ENCODE measurements at places on chromosomes 3 and 15. TPM values are rescaled to one million over a fixed set of nuclear protein-coding genes. Genes with fewer than 3 reads are reported as not detected.

DNA sequence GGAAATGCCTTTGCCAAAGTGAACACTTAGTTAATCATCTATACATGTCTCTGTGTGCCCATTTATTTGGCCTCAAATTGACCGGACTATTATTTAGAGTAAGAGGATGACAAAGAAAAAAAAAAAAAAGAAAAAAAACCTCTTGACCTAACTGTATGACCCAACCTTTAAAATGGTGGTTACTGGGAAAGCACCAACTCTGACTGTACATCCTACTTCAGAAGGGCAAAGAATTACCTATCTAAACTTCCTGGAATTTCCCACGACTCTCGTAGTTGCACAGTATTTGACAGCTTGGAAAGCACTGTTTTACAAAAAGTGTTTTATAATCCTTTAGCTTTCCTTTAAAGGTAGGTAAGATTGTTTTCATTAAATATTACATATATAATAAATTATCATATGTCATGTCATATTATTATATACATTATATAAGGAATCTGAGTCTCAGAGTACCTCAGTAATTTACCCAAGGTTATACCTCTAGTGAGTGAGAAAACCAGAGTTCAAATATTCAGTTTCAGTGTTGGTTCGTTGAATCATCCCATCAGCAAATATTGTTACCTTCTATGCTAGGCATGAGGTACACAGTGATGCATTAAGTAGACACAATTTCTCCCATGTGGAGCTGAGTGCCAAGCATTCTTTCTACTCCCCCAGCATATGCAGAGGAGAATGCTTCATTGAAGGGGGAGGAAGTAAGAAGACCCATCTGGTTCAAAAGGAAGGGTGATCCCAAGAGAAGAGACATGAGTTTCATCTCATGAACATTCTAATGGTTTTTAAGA, 5.0 kb downstream of the BCL2A1 start:
- peaks cover 30% of the 10 kb centered on the region for H3K4me1 ChIP-seq
- peak overlapping the region; percentile 21 for H3K4me3 ChIP-seq
- H3K27ac ChIP-seq, result peak overlapping the region; percentile 93
- peak; percentile 73 for DNase-seq
- no peaks in the 10 kb centered on the region for H3K36me3 ChIP-seq

GRCh38 chr3:134356411-134357040, 17.7 kb downstream of the AMOTL2 start:
- peaks cover 65% of the 10 kb centered on the region for H3K36me3 ChIP-seq
- no peak overlapping the region for H3K4me3 ChIP-seq
- H3K4me1 ChIP-seq, result peaks cover 56% of the 10 kb centered on the region
- no peak for DNase-seq
- H3K27me3 ChIP-seq, result no peaks in the 10 kb centered on the region

- peaks cover 5% of the 10 kb centered on the region for H3K4me1 ChIP-seq
- DNase-seq, result no peak
- H3K4me3 ChIP-seq, result no peak overlapping the region
- no peaks in the 10 kb centered on the region for H3K36me3 ChIP-seq
Observed at GRCh38 chr3:9121366-9122001, 128.0 kb downstream of the SRGAP3 start.

- H3K4me1 ChIP-seq, result peaks cover 35% of the 10 kb centered on the region
- H3K27me3 ChIP-seq, result no peaks in the 10 kb centered on the region
- peak overlapping the region; percentile 8 for H3K4me3 ChIP-seq
- H3K36me3 ChIP-seq, result no peaks in the 10 kb centered on the region
Observed at GRCh38 chr3:45199837-45200648, 26.0 kb downstream of the TMEM158 start.

Gene RAD51
- total RNA-seq, result 17.3 TPM

GRCh38 chr15:99407716-99408115, 156.4 kb downstream of the LRRC28 start:
- no peaks in the 10 kb centered on the region for H3K36me3 ChIP-seq
- H3K4me1 ChIP-seq, result peaks cover 15% of the 10 kb centered on the region
- H3K27me3 ChIP-seq, result no peaks in the 10 kb centered on the region
- DNase-seq, result no peak
- no peak overlapping the region for H3K4me3 ChIP-seq

DNA sequence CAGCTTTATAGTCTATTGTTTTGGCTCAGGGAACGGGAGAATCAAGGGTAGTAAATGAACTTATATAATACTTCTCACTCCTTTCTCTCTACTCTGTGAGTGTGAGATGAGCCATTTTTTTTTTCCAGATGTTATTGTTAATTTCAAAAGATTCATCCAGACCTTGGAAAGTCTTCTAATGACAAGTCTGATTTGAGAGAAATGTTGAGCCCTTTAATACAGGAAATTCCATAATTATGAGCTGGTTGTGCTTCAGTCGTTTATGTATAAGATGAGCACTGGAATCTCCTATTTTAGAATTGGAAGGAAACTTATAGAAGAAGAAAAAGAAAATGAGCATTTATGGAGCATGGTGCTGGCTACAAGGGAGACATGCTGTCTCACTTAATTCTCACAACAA, 92.0 kb downstream of the FBN1 start:
- no peak overlapping the region for H3K27ac ChIP-seq
- no peak overlapping the region for H3K4me3 ChIP-seq
- H3K27me3 ChIP-seq, result no peaks in the 10 kb centered on the region
- DNase-seq, result no peak
- no peaks in the 10 kb centered on the region for H3K4me1 ChIP-seq
- H3K36me3 ChIP-seq, result no peaks in the 10 kb centered on the region

Gene MAGI1
- total RNA-seq, result 12.7 TPM

DNA sequence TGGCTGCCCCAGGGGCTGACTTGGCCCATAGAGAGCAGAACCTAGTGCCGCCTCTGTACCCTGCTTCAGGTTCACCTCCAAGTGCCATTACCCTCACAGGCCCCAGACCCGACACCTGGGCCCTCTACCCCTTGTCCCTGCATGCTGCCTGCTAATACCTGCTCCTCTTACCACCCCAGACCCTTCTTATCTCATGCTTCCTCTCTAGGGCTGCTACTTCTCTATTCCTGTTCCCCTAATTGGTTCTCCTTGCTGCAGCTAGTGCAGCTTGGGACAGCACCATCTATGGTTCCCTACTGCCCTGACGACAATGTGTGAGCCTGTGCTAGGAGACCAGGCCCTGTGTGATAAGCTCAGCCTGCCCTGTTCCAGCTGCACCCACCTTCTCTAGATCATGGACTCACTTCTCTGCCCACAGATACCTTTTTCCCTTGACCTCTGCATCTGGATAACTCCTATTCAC, 15.3 kb downstream of the HDAC11 start:
- no peak overlapping the region for H3K4me3 ChIP-seq
- H3K36me3 ChIP-seq, result 0 out of 2 replicates have a peak, but pooled peaks cover 2% of the 10 kb centered on the region
- DNase-seq, result no peak

DNA sequence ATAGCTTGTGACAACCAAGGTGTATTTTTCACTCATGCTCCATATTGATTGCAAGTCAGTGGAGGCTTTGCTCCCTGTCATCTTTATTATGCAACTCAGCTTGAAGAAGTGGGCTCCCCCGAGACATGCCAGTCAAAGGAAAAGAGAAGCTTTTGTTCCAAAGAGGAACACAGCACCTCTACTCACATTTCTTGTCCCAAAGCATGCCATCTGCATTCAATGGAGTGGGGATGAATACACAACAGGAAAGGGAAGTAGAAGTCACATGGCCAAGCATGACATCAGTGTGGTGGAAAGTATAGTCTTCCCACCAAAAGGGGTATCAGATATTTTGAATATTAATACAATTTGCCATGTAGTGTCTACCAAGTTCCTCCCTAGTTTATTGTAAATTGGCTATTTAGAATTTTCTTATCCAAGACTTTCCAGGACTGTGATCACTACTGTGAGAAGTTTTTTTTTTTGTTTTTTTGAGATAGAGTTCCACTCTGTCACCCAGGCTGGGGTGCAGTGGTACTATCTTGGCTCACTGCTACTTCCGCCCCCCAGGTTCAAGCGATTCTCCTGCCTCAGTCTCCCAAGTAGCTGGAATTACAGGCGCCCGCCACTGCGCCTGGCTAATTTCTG, 114.5 kb downstream of the GMPS start:
- DNase-seq, result no peak
- H3K4me3 ChIP-seq, result no peak overlapping the region
- H3K27me3 ChIP-seq, result no peaks in the 10 kb centered on the region
- no peaks in the 10 kb centered on the region for H3K4me1 ChIP-seq

GRCh38 chr15:38320866-38321265, 68.2 kb downstream of the SPRED1 start:
- no peaks in the 10 kb centered on the region for H3K27me3 ChIP-seq
- H3K36me3 ChIP-seq, result peaks cover 33% of the 10 kb centered on the region
- H3K4me3 ChIP-seq, result no peak overlapping the region
- H3K4me1 ChIP-seq, result no peaks in the 10 kb centered on the region
- no peak overlapping the region for H3K27ac ChIP-seq
- no peak for DNase-seq

Gene ZCWPW2
- not detected for total RNA-seq

DNA sequence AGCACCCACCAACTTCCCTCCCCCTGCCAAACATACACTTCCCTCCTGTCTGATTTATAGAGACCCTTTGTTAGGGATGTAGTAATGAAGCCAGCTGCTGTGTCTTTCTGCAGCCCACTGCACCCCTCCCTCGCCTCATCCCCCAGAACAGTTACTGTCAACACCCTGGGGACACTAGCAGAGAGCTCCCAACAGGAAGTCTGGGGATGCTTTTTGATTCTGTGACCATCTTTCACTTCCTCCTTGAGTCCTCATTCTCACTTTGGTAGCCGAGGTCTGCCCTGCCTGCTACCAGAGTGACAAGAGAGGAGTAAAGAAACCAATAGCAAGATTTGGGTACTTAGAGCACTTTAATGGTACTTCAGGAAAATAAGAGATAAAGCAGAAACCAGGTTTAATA, 201.6 kb downstream of the SATB1 start:
- no peak overlapping the region for H3K27ac ChIP-seq
- no peaks in the 10 kb centered on the region for H3K36me3 ChIP-seq
- no peaks in the 10 kb centered on the region for H3K4me1 ChIP-seq
- DNase-seq, result no peak
- H3K27me3 ChIP-seq, result no peaks in the 10 kb centered on the region

Gene SLC4A7
- 56.0 TPM for total RNA-seq

DNA sequence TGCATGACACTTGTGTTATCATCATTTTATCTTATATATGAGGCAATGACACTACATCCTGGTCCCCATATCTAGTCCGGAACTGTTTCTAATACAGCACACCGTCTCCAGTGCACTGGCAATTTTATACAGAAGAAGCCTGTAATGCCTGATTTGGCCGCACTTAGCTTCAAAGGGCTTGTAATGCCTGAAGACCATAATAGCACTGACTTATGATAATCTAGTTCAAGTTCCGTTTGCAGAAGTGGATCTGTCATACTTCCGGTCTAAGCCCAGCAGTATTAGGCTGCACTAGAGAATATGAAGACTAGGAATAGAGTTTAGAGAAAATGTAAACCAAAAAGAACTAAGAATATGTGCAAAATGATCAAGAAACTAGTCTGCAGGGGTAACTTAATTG, 1.3 kb downstream of the BNIP2 start:
- H3K4me3 ChIP-seq, result peak overlapping the region; percentile 98
- H3K27me3 ChIP-seq, result no peaks in the 10 kb centered on the region
- H3K36me3 ChIP-seq, result no peaks in the 10 kb centered on the region
- H3K4me1 ChIP-seq, result peaks cover 19% of the 10 kb centered on the region
- H3K27ac ChIP-seq, result no peak overlapping the region

Gene ARL6IP5
- 25.4 TPM for total RNA-seq

DNA sequence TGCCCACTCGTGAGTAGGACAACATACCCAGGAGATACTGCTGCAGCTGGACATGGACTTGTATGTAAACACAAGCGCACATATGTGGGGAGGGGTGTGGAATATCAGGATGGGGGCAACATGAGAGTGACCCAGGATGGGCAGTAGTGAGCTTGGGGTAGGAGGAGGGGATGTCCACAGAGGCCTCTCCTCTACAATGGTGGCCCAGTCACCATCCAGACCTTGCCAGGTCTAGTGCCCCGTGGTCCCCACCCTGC, 266 bp upstream of the ZBTB47 start:
- DNase-seq, result no peak
- peak overlapping the region; percentile 53 for H3K27ac ChIP-seq
- H3K27me3 ChIP-seq, result no peaks in the 10 kb centered on the region
- H3K4me1 ChIP-seq, result peaks cover 28% of the 10 kb centered on the region
- peaks cover 5% of the 10 kb centered on the region for H3K36me3 ChIP-seq

GRCh38 chr15:88607951-88608350, 13.2 kb upstream of the AEN start:
- no peaks in the 10 kb centered on the region for H3K4me1 ChIP-seq
- H3K27me3 ChIP-seq, result peaks cover 23% of the 10 kb centered on the region
- H3K27ac ChIP-seq, result no peak overlapping the region
- no peaks in the 10 kb centered on the region for H3K36me3 ChIP-seq
